ENCODE measurements at places on chromosomes 7 and 10.

DNA sequence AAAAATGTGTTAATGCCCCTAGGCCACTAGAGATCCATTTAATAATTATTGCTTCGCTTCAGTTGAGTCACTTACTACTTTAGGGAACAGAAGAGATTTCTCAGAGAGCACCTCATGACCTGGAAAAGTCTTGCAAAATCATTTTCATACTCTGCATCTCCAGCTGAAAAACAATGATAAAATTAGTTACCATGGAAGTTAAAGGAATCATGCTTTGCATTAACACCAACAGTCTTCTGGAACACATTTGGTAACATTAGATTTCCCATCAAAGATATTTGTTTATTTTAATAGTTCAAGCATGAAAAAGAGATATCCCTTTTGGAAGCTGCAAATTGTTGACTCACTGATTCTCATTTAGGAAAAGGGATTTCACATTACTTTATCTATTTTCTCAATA lies 1.8 kb upstream of the STEAP2 start:
- DNase-seq, result no peak

DNA sequence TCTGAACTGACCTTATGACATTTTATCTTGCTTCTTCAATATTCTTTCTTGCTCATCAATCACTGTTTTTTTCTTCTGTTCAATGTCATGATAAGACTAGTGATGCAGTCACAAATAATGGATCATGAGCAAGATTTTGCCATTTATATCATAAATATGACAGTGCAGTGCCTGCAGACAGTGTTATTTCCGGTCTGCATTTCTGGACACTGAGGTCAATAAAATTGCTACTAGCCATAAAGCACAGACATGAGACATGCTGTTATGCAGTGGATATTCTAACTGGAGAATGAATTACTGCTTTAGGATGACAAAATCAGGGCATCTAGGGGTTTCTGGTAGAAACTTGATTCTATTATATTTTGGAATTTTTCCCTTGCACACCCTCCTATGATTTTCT lies 1509.7 kb upstream of the LRRTM3 start:
- no peak for DNase-seq

DNA sequence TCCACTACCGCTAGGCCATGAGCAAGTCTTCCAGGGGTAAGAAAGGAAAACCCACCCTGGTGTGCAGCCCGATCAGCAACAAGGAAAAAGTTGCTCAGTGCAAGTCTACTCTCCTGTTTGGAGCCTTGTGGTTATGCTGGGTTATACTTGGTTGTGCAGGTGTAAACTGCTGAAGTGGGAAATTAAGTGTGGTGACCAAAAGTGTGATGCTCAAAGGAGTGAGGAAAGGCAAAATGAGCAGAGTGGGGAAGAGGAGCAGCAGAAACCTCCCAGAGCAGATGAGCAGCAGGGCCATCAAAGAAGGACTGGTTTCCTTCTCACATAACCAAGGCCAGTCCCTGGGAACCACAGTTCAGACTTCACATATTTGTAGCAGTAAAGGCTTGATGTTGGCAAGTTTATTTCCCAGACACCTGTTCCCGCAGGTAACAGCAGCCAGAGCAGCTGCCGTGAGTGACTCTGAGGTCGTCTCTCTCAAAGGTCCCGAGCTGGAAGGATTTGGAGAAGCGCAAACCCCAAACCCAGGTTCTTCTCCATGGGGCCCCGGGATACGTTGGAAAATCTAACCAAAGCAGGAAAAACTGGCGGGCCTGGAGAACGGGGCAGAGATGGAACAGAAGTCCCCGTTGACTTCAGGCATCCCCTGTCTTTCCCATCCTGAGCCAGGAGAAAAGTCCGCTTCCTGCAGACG lies 607 bp upstream of the SMO start:
- DNase-seq, result no peak

- DNase-seq, result no peak
Observed at GRCh38 chr10:121418126-121418777, 180.0 kb downstream of the FGFR2 start.

GRCh38 chr7:6256677-6257535 lies 15.5 kb downstream of the CYTH3 start:
- DNase-seq, result no peak
